SHP77 (cell line): ENCODE measurements at places on chromosomes 2 and 18.

DNA sequence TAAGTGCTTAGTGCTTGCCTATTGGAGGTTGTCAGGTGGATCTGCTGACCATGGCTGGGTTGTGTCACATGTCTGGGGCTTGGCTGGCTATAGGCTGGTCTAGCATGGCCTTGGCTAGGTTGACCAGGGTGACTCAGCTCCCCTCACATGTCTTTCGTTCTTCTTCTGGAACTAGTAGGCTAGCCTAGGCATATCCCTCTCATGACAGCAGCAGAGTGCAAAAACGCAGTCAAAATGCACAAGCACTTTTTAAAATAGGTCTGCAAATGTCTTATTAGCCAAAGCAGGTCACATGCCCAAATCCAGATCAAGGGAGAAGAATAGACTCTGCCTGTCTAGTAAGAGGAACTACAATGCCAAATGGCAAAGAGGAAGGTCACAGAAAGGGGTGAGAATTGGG lies 179.7 kb upstream of the ACVR2A start:
- no peak for DNase-seq

DNA sequence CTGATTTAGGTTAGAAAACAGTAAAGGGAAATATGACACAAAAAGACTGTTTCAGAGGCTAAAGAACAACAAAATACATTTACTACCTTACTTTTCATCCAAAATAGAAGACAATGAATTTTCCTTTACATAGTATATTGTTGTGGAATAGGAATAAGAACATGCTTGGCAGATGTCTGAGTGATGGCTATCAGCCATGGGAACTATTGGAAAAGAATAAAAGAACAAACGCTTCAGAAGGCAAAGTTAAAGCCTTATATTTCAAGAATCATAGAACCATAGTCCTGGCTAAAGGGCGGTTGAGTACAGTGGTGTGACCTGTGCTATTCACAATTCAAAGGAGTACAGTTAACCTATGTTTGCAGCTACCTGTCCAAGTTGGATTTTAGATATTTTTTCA lies 73.9 kb upstream of the NRXN1 start:
- no peak for DNase-seq

DNA sequence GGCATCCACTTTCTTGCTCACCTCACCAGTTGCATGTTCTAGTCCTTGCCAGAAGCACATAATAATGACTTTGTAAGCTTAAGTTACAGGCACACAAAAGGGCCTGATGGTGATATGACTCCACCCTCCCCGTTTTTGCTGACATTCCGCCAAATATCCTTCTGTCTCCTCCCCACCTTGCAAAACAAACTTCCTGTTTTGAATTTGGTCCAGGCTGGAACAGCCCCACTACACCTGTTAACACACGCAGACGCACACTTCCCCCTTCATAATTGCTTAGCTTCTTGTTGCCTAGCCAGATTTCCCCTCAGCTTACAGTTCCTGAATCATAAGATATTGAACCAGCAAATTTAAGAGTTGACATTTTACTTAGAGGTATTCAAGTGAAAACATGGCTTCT lies at the start of gene MGAT5:
TSS of gene MGAT5 (plus strand) at position 269 of the 400 bp plus-strand sequence. CDS start 332 bp downstream, outside the sequence.
- DNase-seq: peak; percentile 13

- DNase-seq: no peak
These were observed 151.3 kb downstream of the NR4A2 start for GRCh38 chr2:156181208-156181607.

DNA sequence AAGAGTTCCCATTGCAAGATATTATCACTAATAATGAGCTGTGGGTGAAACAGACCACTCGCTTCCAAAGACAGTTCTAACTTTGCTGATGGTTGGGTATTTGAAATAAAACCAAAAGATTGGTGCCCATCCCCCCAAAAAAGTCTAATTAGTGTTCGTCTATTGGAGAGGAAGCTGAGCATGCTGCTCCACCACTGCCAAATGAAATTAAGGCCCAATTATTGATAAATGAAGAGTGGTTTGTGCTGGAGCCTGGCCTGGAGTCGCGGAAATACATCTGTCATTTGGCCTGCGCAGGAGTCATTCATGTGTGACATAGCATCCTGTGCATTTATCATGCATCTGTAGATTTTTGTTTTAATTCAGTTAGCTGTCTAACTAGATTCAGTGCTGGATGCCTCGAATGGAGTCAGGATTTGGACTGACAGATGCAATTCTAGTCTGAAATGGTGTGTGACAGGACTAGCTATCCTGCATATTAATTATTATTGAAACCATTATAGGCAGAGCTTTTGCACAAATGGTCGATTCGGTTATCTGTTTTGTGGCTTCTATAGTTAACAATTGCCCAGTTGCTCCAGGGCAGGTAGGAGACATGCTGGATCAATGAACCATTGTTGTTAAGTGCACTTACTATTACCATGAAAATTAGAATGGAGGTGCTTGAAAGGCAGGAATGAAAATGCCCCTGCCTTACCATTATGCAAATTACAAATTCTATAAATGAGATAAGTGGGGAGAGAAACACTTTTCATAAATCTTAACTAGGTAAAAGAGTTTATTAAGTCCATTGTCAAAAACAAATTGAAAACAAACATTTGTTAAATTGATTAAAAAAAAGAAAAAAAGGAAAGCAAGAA lies 450.4 kb upstream of the TCF4 start:
- DNase-seq: no peak

DNA sequence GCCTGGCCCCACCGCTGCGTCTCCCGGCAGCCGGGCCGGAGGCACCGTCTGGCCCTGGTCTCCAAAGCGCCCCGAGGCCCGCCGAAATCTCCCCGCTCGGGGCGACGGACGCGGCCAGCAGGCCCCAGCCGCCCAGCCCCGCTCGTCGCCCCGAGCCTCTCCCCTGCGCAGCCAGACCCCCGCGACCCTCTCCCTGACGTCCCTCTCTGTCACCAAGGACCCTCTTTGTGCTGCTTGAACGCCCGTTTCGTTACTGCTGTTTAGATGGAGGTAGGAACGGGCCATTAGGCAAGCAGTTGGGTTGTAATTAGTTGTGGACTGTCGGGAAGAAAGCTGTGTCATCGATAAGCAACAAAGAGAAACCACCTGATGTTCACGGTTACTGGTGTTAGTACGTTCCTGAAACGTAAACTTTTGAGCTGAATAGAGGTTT lies 686 bp downstream of the UBXN4 start:
- peak; percentile 11 for DNase-seq

DNA sequence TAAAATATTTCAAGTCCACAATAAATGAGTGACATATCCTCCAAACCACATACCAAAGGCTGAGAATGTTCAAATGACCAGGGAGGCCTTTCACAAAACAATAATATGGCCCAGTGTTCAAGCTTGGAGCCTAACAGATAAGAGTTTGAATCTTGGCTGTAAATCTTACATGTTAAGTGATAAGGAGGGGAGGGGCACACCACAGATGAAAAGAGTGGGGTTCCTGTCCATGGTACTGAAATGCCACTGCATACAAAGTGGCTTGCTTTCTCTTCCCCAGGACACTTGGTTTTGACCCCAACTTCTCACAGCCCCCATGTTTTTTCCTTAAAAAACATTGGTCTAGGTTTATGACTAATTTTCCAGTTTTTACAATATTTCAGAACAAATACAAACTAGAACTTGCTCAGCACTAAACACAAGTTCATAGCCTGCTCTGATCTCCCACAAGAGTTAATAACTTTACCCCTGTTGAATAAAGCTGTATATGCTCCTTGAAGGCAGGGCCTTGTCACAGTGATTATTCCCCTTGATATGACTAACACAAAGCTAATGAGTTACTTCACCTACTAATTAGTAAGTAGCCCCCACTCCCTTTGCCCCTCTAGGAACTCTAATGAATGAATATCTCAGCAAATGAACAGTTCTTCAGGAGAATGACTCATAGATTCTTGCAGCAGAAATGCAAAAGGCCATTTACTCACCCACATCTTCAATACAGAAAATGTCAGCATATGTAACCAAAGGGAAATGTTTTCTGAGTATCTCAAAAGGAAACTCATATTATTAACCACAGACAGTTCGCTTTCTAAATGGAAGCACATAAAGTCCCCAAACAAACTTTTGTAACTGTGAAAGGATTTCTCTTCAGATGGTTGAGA lies 142.2 kb downstream of the SATB2 start:
- no peak for DNase-seq

DNA sequence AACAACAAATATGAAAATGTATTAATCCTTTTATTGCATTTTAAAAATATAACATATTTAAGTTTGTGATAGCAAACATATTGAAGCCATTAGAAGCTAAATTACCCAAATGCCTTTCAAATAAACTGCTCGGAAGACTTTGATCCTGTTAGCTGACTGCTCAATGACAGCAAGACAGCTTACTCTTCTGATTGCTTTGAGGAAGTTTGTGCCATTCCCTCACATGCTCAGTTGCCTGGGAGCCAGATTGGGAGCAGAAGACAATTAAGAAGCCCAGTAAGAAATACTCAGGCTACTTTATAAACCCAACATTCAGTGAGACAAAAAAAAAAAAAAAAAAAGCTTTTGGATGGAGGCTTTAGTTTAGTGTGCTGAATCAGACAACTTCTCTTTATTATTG lies 407.1 kb upstream of the SOX11 start:
- no peak for DNase-seq

GRCh38 chr2:200593905-200594304 lies 8.1 kb downstream of the AOX1 start:
- no peak for DNase-seq

- no peak for DNase-seq
These were observed 272.2 kb upstream of the GYPC start for GRCh38 chr2:126383800-126384199.

GRCh38 chr2:232634206-232635150 lies 1.1 kb downstream of the EFHD1 start:
- no peak for DNase-seq

DNA sequence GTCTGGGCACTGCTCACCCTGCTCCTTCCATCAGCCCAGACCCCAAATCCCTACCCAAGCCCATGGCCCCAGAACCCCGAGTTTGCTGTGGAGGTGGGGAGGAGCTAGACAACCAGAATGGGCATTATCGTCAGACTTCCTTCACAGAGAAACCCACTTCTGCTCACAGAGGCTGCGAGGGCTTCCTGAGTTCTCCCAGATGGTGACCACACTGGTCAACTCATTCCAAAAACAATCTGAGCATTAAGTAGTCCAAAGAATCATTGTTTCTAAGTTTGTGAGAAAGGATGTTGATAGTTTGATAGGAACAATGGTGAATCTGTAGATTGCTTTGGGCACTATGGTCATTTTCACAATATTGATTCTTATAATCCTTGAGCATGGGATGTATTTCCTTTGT lies 60.2 kb downstream of the LRRC30 start:
- DNase-seq: no peak

- no peak for DNase-seq
These were observed 130.8 kb upstream of the HS6ST1 start for GRCh38 chr2:128449226-128450061.

DNA sequence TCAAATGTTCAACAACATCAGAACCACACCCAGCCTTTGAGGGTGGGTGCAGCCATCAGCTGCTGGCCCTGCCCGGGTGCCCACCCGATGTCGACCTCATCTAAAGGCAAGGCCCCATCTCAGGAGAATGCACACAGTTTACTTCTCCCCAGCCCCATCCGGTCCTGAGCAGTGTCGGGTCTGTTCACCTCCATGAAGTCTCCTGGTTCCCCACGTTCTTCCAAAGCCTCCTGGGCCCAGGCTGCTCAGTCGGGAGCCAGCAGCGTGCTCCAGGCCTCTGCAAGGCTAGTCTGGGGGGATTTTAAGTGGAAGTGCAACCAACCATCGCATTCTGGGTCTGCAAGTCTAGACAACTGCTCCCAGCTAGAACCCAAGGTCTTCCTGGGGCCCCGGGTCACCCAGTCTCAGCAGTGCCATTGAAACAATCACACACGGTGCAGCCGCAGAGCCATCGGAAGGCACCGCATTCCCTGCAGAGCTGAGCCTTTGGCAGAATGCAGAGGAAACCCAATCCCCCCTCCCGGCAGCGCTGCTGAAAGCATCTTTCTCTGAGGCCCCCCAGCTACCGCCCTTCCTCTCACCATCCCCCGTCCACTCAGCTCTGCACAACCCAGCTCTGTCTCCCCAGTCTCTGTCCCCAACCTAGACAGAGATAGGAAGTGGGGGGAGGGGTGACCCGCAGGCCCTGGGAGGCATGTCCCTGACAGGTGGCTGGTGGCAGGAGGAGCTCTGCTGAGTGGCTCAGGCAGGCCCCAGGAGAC lies 8.5 kb downstream of the ESPNL start:
- DNase-seq: peak; percentile 56

DNA sequence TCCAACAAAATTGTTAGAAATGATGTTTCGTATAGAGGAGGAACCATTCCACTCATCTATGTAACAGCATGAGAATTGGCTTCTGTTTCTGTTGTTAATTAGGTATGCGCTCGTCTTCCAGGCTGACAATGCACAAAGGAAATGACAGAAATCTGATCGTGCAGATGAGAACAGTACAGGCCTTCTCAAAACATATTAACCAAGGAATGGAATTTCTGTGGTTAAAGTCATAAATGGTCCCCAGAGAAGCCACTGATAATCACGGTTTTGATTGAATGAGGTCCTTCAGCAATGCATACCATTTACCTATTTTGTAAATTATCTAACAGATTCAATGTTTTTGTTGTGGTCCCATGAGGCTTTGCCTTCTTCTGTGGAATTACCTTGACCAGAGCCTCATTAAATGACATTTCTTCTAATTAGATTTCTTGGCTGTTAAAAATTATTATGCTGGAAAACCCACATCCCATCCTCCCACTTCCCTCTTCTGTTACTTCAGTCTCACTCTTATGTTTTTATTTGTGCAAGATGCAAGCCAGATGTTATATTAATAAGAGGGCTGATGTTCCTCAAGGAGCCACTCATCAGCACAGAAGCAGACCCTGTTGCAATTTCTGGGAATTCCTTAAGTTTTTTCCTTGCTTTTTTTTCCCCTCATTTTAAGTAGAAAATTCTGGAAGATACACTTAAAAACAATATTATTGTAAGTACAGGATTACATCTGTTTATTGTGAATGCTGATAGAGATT lies 395.8 kb downstream of the PID1 start:
- no peak for DNase-seq

DNA sequence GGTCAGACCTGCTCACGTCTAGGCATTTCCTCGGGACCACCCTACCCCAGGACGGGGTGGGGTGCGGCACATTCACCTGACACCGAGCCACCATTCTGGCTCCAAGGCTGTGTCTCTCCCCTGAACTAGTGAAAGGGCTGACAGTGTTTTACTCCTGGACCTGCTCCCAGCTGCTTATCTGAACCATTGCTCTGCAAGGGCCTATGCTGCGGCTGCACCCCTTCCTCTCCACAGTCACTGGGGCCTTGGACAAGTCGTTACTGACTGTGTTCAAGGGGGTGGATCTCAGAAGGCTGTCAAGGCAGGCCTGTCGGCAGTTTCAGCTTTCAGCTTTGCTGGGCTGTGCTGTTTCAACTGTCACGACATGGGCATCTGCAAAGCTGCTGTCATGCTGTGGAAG lies 11.7 kb downstream of the CREG2 start:
- DNase-seq: no peak
